IMR-90 (cell line): ENCODE measurements at places on chromosomes 7 and 10.
A peak's percentile ranks its signal among the peaks of the same experiment; 100 is the strongest.

DNA sequence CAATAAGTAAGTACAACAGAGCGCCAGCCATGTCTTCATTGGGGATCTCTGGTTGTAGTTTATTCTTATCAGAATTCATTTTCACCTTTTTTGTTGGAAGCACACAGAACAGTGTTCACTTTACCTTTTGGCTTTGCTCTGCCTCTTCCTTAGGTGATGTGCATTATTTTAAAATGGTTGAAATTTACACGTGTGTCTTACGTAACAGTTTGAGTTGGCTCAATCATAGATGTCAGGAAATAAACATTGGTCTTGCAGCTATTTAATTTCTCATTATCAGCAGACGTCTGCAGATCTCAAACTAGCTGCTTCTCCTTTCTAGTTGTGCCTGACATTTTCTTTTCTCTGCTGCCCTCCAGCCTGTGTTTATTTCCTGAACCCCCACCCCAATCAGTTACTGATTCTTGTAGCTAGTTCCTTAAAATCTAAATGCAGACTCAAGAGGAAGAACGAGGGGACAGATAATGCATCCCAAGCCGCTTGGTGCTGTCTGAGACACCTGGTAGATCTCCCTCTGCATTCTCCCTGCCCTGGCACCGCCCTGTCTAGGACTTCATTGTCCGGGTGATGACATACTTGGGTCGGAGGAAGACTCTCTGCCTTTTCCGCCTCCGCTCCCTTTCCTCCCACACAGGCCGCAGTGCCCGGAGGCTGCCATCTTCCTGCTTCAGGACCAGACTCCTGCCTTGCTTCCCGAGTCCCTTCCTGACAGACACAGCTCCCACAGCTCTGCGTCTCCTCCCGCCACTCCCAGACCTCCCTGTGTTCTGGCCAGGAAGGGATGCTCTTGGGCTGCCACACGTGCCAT is 108.2 kb downstream of the ANKRD61 start:
- H3K27ac ChIP-seq: no peak overlapping the region
- no peaks in the 10 kb centered on the region for H3K27me3 ChIP-seq
- H3K4me3 ChIP-seq: no peak overlapping the region
- no peaks in the 10 kb centered on the region for H3K4me1 ChIP-seq

DNA sequence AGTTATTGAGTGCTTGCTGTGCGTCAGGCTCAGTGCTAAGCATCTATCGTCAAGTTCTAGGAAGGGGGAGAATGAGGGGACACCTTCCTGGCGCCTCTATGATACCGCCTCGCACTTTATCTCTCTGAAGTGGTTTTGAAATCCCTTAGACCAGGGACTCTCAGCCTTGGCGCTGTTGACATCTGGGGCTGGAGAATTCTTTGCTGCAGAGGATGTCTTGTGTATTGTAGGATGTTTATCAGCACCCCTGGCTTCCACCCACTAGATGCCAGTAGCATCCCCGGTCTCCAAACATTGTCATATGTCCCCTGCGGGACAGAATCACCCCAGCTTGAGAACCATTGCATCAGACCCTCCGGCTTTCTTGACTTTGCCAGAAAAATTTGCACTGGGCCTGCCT is 285.5 kb downstream of the CCDC3 start:
- no peak overlapping the region for H3K27ac ChIP-seq
- DNase-seq: no peak
- peaks cover 8% of the 10 kb centered on the region for H3K4me1 ChIP-seq
- H3K27me3 ChIP-seq: no peaks in the 10 kb centered on the region
- H3K4me3 ChIP-seq: no peak overlapping the region
- H3K36me3 ChIP-seq: no peaks in the 10 kb centered on the region

- no peaks in the 10 kb centered on the region for H3K27me3 ChIP-seq
- DNase-seq: no peak
- H3K36me3 ChIP-seq: peaks cover 7% of the 10 kb centered on the region; the same call in 1 of the 2 replicates
- peaks cover 2% of the 10 kb centered on the region; the same call in 1 of the 2 replicates for H3K4me1 ChIP-seq
Measured at GRCh38 chr7:120799147-120799546, 58.8 kb downstream of the TSPAN12 start.

- no peak for DNase-seq
- no peaks in the 10 kb centered on the region for H3K27me3 ChIP-seq
- peaks cover 5% of the 10 kb centered on the region for H3K36me3 ChIP-seq
Measured at GRCh38 chr7:127895814-127896280, 135.4 kb downstream of the LRRC4 start.

- DNase-seq: peak; percentile 45
- peaks cover 8% of the 10 kb centered on the region for H3K4me1 ChIP-seq
- H3K4me3 ChIP-seq: no peak overlapping the region
- peaks cover 21% of the 10 kb centered on the region for H3K36me3 ChIP-seq
Measured at GRCh38 chr7:44473295-44473694, 17.2 kb downstream of the NUDCD3 start.

GRCh38 chr7:159042581-159043101 is 102.0 kb downstream of the VIPR2 start:
- H3K36me3 ChIP-seq: no peaks in the 10 kb centered on the region
- no peak overlapping the region for H3K4me3 ChIP-seq
- no peak overlapping the region for H3K27ac ChIP-seq
- H3K27me3 ChIP-seq: no peaks in the 10 kb centered on the region

DNA sequence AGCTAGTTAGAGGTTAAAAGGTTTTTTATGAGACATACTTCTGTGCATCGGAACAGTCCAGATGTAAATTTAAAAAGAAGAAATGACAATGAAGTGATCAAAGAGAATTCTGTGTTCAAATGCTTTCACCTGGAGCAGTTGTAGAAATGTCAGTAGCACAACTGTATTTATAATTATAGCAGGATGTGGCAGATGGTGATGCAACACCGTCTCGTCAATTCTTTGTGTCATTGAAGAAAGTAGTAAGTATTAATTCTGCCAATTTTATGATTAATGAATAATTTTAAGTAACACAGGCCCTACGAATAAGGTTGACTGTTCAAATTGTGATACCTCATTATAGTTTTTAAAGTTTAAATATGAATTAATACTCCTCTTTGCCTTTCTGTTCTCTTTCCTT is 171.1 kb downstream of the ADK start:
- no peaks in the 10 kb centered on the region for H3K27me3 ChIP-seq
- H3K4me1 ChIP-seq: no peaks in the 10 kb centered on the region
- 0 out of 2 replicates have a peak, but pooled peaks cover 1% of the 10 kb centered on the region for H3K36me3 ChIP-seq
- H3K27ac ChIP-seq: no peak overlapping the region
- no peak overlapping the region for H3K4me3 ChIP-seq
- no peak for DNase-seq
